ENCODE measurements at places on chromosomes 5 and 9.

DNA sequence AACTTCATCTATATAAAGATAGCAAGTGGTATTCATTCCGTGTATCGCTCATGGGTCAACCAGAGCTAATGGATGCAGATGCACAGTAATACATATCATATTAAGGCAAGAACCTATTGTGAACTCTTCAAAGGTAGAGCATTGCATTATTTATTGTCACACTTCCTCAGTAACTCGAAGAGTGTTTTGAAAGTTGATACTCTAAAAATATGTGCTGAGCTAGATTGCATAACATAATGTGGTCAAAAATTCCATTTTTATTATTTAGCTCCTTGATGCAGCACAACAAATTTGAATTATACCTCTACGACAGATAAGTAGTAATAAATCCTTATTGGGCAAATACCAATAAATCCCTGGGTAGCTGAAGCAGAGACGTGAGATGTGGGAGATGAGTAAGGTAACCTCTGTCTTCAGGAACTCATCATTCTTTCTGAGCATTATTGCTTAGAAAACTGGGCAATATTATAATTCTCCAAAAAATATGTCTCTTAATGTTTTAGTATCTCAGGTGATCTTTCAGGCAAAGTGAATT is 70.3 kb downstream of the CDH18 start:
- DNase-seq = no peak

GRCh38 chr9:80797831-80798688 is 891.3 kb downstream of the TLE1 start:
- no peak for DNase-seq

DNA sequence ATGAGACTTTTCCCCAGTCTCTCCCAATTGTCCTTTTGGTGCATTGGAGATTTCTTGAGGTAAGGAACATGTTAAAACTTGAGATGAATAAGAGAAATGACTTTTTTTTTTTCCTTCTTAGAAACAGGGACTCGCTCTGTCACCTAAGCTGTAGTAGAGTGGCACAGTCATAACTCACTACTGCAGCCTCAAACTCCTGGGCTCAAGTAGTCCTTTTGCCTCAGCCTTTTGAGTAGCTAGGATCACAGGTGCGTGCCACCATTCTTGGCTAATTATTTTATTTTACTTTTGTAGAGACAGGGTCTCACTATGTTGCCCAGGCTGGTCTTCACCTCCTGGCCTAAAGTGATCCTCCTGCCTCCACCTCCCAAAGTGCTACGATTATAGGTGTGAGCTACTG is 25.9 kb downstream of the CDC42SE2 start:
- no peak for DNase-seq

GRCh38 chr5:84273517-84273883 is 111.2 kb downstream of the EDIL3 start:
- DNase-seq = no peak

GRCh38 chr9:133961226-133962165 is 30.6 kb downstream of the VAV2 start:
- no peak for DNase-seq

GRCh38 chr5:169695919-169696490 is 58.9 kb downstream of the DOCK2 start:
- DNase-seq = no peak

- no peak for DNase-seq
Measured at GRCh38 chr5:174053905-174054304, 8.4 kb downstream of the NSG2 start.

DNA sequence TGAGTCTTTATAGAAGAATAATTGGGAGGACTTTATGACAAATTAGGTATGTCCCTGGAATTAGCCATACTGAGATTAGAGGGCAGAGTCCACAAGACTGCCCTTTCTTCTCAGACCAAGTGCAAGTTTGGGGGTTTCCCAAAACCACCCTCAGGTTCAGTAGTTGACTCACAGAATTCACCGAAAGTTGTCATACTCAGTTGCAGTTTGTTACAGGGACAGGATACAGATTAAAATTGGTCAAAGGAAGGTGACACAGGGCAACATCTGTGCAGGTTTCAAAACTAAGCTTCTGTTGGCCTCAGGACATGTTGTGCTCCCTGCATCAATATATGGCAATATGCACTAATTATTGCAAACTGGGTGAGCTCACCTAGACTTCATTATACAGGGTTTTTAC is 3.8 kb downstream of the RANBP17 start:
- no peak for DNase-seq

GRCh38 chr9:10649076-10649475 is 36.3 kb upstream of the PTPRD start:
- no peak for DNase-seq

DNA sequence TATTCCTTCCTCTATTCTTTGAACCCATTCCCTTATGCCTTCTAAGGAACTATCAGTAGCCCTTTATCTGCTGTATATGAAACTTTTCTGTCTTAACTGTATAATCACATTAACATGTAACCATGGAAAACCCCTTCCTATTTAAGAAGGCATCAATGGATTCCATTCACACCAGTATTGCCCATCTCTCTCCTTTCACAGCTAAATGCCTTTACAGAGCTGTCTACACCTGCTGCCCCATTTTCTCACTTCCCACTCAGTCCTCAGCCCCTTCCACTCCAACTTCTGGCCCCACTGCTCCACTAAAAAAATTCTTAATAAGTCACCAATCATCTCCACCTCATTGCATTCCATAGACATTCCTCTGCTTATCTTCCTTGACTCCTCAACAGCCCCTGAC is 50.8 kb downstream of the SEC61B start:
- no peak for DNase-seq

GRCh38 chr5:57532513-57533497 is 50.2 kb upstream of the ACTBL2 start:
- no peak for DNase-seq

DNA sequence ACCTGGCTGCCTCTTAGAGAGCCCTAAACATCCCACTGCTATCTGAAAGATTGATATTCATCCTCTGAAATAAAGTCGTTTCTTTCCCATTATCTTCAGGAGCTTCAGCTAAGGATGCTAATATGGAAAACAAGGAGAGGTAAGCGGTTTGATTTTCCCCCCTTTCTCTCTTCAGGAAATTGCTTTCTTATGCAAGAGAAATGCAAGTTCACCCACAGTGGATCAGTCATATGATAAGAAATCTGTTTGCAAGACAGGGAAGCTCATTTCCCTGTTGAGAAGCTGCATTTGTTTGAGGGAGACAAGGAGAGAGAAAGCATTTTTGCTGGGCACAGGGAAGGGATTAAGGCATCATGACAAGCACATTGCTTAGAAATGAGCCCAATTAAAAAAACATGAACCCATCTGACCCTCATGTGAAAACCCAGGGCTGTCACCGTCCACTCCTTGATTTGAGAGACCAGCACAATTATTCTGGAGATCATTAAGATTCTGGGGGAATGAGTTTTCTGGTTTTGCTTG is 53.7 kb upstream of the BOD1 start:
- DNase-seq = no peak

DNA sequence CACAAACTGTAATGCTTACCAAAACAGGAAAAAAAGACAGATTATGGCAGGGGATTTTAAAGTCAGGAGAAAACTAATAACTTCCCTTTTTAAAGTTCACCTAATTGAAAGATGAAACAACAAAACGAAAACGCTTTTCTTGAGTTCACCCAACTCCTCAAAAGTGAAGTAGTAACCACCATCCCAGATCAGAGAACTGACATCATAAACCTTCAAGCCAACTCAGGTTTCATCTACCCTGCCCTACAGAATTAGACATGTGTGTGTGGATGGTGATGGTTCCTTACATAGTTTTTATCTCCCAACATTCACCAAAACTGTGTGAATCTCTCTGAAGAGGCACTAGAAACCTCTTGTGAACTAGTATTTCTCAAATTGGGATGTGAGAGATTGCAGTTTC is 195.2 kb upstream of the PTGER4 start:
- no peak for DNase-seq

GRCh38 chr5:175866377-175866907 is 4.9 kb upstream of the CPLX2 start:
- no peak for DNase-seq

DNA sequence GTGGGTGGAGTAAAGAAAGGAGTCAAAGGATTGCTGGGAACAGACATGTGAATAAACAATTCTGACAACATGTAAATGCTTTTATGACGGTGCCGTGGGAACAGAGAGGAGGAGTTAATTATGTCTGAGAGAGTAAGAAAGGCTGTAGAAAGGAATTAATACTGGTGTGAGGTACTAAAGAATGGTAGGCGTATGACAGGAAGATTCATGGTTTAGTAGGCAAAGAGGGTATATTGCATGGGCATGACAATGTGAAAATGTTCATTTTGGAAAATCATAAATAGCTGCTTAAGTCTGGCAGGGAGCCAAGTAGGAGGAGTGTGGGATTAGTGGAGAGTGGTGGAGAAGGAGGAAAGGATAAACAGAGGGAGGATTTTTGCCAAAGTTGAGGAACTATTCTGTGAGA is 19.7 kb downstream of the NAA35 start:
- DNase-seq = no peak

DNA sequence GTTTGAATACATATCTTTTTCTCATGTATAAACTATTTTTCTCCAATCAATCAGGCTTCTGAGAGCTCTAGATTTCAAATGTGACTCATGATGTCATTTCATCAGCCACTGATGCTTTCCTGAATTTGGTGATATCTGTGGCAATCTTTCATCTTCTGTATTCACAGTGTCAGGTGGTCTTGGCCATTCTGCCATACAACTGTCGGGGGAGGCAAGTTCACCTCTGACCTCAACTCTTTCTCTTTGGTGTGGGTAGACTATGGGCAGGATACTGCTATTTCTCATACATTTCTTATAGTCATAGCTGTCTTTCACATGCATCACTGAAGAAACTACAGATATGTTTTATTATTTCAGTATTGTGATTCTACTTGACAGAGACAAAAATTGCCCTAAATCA is 414.1 kb upstream of the MEF2C start:
- no peak for DNase-seq

DNA sequence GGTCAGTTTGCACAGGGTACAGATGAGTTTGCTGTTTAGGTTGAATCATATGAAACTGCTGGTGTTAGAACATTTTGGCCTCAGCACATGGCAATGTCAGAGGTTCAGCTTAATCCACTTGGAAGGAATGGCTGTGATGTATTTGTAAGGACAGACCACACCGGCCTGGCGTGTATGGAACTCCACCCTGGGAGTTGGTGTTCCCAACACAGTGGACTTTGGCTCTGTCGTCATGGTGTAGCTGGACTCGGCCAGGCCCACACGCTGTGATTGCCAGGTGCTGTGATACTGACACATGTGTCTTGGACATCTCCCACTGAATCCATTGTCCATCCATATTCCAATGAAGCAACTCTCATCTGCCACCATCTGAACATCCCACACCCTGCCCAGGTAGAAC is 90.3 kb downstream of the ZNF618 start:
- DNase-seq = no peak

GRCh38 chr9:7489036-7489435 is 310.5 kb downstream of the DMAC1 start:
- no peak for DNase-seq

GRCh38 chr5:43635374-43635773 is 32.4 kb downstream of the NNT start:
- DNase-seq = no peak

- no peak for DNase-seq
Measured at GRCh38 chr5:55601628-55602027, 66.9 kb upstream of the PLPP1 start.

DNA sequence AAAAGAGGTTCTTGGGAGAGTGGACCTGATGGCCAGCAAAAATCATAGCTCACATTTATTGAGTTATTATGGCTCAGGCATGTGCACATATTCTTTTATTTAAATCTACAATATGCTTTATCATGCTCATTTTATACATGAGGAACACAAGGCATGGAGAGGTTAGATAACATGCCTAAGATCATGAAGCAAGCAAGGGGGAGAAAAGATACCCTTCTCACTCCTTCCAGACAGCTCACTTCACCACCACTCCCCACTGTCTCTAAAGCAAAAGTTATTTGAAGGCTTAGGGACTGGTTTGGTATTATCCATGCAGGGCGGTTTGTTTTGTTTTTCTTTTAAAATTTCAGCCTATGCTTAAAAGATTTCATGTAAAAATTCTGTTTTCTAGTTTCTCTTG is 59.0 kb upstream of the PDE8B start:
- no peak for DNase-seq

DNA sequence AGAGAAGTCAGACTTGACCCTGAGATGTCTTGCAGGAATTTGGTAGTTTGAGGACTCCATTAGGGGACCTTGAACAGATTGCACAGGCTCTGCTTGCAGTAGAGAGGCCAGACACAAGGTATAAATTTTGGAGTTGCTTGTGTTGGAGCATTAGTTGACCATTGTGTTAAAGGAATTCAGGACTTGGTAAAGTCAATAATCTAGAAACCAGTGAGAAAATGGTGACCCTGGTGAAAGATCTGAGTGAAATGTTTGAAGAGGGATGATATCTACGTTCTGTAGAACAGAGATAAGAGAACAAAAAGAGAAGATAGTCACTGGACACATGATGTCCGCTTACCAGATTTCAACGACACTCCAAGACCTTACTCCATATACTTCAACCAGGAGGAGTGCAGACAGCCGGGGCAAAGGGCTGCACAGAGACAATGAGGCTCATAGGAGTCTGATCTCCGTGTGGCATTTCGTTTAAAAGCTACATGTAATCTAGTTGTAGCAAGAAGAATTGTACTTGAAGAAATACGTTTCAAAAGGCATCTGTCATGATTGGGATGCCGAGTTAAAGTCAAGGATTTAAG is 13.2 kb downstream of the DNAJC25 start:
- no peak for DNase-seq

DNA sequence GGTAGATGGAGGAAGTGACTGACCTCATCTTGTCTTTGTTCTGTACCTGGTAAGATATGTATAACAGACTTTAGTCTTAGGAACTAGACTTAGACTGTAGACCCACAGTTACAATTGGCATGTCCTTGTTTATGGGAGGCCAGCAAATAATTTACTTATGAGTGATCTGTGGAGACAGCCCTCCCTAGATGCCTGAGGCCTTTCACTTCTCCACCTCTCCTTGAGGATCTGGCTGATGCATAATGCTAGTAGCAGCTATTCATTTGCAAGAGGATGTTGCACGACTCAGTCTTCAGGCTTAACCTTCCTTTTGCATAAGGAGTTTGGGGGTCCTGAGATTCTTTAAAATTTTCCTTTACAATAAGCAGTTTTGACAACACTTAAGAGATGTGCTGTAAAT is 100.7 kb downstream of the YTHDC2 start:
- no peak for DNase-seq

- DNase-seq = no peak
Measured at GRCh38 chr5:10932426-10932825, 171.4 kb upstream of the DAP start.

GRCh38 chr5:1032551-1033027 is 24.0 kb downstream of the NKD2 start:
- no peak for DNase-seq

GRCh38 chr5:135451581-135452320 is 400 bp downstream of the TIFAB start:
- no peak for DNase-seq

GRCh38 chr9:135504262-135505243 is 4.1 kb downstream of the MRPS2 start:
- DNase-seq = peak; percentile 59
